Ovary (tissue), 10 donors: ENCODE measurements at places on chromosomes 1 and 21. TPM values are rescaled to one million over a fixed set of nuclear protein-coding genes. Genes with fewer than 3 reads are reported as not detected.

ALX3 gene
- 0.12 TPM for total RNA-seq

RNU1-2 gene
- 6,201 TPM for total RNA-seq

TMEM201 gene
- 15.6 TPM for total RNA-seq

KRTAP7-1 gene
- not detected for total RNA-seq

LRRC52 gene
- not detected for total RNA-seq

SEMA4A gene
- 9.0 TPM for total RNA-seq

HTR1D gene
- total RNA-seq: 0.80 TPM

LCE2C gene
- total RNA-seq: not detected

ACTA1 gene
- not detected for total RNA-seq

ZNF648 gene
- total RNA-seq: 0.80 TPM

RLF gene
- 20.0 TPM for total RNA-seq

PRKACB gene
- 41.9 TPM for total RNA-seq

SPOCD1 gene
- 0.15 TPM for total RNA-seq

RHD gene
- total RNA-seq: not detected

CCDC30 gene
- 5.8 TPM for total RNA-seq

ABCA4 gene
- 3.1 TPM for total RNA-seq
